ENCODE measurements at places on chromosomes 7 and 10.
A peak's percentile ranks its signal among the peaks of the same experiment; 100 is the strongest.

DNA sequence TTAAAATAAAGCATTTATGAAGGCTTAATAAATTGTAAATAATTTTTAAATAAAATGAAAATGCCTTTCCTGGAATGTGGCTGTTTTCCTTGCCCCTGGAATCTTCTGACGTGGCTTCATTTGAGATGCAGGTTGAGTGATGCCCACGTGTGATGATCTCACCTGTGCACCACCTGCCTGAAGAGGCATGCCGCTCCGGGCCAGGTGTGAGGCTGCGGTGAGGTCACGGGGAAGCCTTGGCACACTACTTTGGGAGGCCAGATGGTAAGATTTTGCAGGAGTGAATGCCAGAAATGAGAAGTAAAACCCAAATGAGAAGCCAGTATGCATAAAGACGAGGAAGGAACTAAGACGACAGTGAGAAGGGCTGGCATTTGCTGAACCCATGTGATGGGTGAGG, 36.2 kb downstream of the GOT1 start:
- no peak for DNase-seq

DNA sequence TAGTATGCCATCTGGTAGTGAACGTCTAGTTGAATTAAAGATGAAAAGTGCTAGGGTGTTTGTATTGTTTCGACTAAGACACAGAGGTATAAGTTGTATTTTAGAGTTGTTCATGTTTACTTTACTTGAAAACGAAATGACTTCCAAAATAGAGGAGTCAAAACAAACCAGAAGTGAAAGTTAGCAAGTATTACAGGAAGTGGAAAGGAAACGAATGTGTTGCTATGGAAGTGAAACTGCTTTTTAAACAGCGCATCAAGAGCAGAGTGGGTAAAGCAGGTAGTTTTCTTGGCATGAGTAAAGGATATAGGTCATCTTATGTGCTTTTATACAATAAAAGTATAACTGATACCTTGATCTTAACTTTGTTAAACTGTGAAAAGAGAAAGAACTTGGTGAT, 20.0 kb upstream of the GALNTL5 start:
- no peak for DNase-seq

DNA sequence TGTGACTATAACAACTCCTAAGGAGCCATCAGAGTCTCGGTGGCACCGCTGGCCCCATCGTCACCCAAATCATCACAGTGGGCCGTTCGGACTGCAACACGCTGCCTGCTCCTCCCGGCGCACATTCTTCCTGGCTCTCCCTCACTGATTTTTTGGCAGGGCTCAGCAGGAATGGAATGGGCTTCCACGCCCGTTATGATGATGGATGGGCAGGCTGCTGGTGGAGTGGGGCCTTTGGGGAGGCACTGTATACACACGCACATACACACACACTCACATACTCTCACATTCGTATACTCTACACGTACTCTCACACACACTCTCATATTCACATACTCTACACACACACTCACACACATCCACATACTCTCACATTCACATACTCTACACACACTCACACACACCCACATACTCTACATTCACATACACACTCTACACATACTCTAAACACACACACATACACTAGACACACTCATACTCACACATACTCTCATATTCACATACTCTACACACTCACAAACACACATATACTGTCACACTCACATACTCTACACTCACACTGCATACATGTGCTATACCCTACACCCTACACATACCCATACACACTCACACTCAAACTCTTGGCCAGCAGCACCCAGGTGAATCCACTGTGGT, 99.8 kb downstream of the KCNMA1 start:
- peak; percentile 30 for DNase-seq

- no peak for DNase-seq
Measured at GRCh38 chr10:124705381-124705740, 38.8 kb downstream of the FAM53B start.

GRCh38 chr7:19304086-19304485, 158.9 kb upstream of the FERD3L start:
- DNase-seq: no peak
